ENCODE measurements at places on chromosomes 7 and 10.

GRCh38 chr10:132588301-132589013, 50.9 kb downstream of the INPP5A start:
- DNase-seq = no peak

DNA sequence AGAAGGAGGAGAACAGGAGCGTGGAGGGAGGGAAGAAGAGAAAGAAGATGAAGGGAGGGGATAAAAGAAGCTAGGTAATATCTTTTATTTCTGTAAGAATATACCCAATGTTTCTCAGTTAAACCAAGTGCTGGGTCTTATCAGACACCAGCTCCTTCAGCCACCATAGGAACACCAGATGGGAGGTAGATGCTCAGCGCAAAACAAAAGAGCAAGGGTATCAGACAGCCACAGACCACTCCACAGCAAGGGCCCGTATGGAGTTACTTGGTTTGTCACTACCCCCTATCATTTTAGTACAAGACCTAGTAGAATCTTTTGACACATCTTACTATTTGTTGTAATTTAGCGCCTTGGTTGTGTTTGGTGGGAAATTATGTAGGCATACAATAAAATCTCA, 65.9 kb upstream of the FAM133B start:
- no peak for DNase-seq

DNA sequence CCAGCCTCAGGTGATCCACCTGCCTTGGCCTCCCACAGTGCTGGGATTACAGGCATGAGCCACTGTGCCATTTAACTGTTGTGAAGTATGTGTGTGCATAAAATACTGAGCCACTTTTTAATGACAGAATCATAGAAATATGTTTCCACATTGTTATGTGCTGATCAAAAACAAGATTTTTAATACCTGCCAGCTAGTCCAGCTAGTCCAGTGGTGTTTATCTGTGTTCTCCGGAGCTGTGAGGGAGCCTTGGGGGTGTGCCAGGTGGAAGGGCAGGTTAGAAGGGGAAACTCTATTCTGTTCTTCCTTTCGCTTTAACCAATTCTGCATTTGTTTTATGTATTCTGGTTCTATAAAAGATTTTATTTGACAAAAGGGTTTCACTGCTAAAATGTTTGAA, 7.0 kb downstream of the FAM221A start:
- DNase-seq = no peak

DNA sequence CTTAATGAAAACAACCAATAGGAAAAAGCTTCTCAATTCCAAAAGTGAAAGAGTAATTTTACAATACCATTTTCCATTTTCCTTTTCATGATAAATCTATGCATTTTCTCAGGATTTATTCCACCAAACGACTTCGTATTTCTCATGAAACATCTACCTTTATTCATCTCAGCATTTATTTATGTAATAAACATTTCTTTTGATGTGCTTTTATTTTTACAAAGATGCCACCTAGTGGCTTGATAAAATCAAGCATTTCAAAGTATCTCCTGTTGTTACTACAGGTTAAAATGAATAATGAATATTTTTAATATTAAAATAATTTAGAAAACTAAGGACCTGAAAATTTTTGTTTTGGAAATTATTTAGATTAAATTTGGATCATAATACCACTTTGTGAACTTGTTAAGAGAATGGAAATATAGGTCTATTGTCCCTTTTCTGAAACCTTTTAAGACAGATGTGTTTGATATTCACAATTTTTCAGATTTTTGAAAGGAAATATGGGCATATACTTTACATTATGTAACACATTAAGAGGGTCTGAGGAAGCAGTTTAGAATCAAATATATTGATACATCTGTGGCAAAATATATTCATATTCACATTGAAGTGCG, 2.7 kb upstream of the IQUB start:
- DNase-seq = no peak

GRCh38 chr7:132882714-132883428, 199.0 kb downstream of the CHCHD3 start:
- DNase-seq = no peak

- no peak for DNase-seq
Measured at GRCh38 chr10:46026106-46026505, 4.3 kb downstream of the NCOA4 start.

GRCh38 chr10:48802611-48803071, 118.0 kb downstream of the WDFY4 start:
- no peak for DNase-seq

GRCh38 chr10:16316733-16317390, 119.9 kb upstream of the PTER start:
- no peak for DNase-seq

DNA sequence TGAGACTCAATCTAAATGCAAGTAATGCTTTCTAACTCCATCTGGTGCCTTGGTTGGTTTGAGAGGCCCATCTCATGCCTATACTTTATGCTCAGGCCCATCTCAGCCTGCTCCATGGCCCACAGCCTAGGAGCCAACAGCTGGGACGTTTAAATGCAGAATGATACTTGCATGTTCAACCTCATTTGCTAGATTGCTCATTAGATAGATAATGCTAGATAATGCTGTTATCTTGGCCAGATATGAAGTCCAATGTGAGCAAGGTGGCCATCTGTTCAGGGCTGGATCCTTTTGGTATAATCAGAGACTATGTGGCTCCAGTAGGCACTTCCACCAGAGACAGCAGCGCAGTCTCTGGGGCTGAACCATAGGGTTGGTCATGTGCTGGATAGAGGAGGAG, 321.6 kb upstream of the PHYHIPL start:
- no peak for DNase-seq

DNA sequence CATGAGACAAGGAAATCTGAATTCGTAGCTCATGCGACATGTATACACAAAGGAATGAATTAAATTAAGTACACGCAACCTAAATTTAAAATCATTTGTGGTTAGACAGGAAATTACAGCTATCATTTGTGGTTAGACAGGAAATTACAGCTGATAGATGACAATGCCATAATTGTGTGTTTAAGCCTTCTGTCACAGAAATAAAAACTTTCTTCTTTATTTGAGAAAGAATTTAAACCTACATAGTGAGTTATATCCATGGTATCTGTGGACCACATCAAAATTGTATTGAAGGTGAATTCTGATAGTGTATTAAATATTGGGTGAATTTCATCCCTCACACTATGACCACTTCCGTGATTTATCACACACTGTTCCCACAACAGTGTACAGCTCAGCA, 362.9 kb downstream of the MAGI2 start:
- DNase-seq = no peak

- no peak for DNase-seq
Measured at GRCh38 chr10:119734396-119735332, 8.8 kb downstream of the INPP5F start.

DNA sequence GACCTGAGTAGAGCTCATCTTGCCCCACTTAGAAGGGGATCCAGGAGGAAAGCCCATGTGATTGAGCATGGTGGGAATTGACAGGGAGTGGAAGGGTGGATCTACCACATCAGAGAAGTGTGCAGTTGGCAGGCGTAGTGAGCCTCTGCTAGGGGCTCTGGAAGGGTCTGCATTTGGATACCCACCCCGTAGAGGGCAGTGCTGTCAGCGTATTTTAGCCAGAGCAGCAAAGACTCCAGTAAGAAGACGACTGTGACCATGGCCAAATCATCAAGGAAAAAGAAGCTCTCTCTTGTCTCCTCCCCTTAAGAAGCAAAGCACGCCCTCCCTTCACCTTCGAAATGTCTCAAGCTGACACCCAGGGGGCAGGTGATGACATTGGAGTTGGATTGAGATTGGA, 68.8 kb upstream of the INHBA start:
- DNase-seq = no peak

GRCh38 chr7:8444468-8444769, 11.0 kb downstream of the NXPH1 start:
- no peak for DNase-seq

GRCh38 chr10:112247791-112248190, 35.4 kb upstream of the TECTB start:
- no peak for DNase-seq

DNA sequence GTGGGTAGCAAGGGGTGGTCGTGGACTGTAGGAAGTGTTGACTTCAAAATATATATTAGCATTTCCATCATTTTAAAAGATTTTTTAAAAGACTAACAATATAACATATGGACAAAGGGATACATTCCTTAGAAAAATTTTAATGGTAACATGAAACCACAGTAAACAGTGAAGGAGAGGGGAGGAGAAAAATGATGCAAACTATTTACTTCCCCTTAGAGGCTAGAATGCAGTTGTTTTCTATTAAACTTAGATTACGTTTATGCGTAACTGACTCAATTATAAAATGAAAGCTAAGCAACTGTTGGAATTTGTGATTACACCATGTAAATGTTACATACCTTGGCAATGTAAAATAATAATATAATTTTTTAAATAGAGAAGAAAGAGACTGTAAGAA, 41.3 kb downstream of the CALD1 start:
- no peak for DNase-seq

- DNase-seq = no peak
Measured at GRCh38 chr7:156318426-156318825, 322.1 kb upstream of the RNF32 start.

- no peak for DNase-seq
Measured at GRCh38 chr7:154857240-154857639, 145.7 kb downstream of the PAXIP1 start.

- DNase-seq = no peak
Measured at GRCh38 chr10:97176226-97176625, 9.5 kb downstream of the SLIT1 start.

GRCh38 chr7:134645935-134646334, 718 bp upstream of the BPGM start:
- DNase-seq = no peak

DNA sequence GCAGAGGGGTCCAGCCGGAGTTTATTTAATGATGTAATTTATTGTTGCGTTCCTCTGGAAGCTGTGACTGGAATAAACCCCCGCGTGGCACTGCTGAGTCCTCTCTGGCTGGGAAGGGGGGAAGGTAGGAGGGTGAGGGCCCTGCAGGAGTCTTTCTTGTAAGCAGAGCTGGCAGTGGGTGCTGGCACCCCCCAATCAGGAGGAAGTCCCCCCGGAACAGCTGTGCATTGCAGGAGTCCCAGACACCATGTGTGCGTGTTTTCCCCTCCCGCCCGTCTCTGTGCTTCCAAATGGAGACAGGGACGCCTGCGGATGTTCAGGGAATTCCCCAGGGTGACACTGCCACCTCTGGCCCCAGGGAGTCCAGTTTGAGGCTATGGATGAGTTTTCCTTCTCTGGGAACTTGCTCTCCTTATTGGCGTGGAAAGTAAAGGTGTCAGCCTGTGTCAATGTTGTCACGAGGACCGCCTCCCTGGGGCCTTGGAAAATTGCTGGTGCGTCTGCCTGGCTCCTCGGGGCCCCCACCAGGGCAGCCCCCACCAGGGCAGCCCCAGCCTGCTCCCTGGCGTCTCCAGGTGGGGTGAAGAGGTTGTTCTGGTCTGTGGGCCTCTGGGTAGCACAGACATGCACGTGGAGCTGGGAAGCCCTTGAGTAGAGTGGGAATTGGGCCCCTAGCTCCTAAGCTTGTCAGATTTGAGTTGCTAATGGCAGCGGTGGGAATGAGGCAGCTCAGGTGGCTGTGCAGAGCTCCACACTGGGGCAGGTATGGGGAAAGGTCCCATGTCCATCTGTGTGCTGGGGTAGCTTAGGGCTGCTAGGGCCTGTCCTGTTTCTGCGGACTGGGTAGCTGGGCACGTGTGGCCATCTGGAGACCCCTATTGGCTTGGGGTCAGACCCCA, 2.7 kb downstream of the FZD9 start:
- no peak for DNase-seq

DNA sequence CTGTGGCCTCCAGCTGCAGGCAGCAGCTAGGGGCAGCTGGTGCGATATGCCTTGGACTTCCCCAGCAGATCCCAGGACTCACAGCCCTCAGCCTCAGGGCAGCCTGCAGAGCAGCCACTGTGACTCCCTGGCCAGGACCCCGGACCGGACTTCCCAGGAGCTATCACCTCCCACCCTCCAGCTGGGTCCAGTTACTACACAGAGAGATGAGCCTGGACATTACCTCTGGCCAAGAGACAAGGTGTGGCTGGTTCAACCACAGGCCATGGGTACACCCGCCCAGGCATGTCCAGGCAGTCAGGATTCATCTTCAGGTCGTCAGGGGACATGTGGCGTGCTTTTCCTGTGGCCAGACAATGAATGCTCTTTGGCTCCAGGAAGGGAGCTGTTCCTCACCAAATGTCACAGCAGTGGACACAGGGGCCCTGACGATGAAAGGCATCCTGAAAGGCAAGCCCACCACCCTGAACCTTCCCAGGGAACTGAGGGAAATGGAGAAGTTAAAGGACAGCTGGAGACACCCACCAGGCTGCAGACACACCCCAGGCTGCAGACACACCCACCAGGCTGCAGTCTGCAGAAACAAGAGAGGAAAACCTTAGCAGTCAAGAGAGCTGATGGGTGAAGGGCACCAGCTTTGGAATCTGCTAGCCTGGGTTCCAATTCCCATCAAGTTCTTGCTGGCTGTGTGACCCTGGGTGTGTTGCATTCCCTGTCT, 25.8 kb upstream of the NANOS1 start:
- no peak for DNase-seq

DNA sequence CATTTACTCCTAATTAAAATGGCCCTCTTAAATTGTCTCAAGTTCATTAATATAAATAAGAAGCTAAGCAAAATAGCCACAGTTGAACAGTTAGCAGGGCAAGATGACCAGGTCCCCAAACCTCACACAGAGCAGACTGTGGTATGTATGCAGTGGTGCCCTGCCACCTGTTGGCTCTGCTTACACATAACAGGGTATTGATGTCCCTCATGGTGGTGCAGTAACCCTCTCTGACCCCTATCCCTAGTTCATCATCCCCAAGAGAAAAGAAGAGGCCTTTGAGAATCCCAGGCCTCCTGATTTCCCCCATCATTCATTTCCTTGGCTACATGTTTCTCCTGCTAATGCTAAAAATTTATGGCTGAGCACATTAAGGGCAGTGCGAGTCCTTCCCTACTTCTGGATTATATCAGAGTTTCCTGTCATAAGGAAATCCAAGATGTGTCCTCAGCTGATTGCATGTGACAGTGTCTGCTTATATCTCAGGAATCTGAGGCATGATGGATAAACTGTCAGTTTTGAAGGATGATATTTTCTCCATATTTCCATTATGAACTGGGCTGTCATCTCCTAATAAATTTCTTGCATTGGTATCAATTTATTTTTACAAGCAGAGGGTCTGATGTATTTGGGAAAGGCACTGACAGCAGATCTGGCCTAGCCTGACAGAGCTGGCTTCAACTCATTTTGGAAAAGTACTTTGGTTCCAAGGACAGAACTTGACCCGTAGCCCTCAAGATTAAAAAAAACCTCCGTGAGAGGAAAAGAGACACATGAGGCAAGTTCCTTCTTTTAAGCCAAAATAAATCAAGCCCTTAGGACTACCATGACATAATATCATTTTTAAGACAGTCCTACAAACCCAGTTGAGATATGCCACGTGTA, 880.6 kb downstream of the LRMDA start:
- DNase-seq = no peak

- no peak for DNase-seq
Measured at GRCh38 chr10:86813101-86813500, 56.7 kb downstream of the BMPR1A start.

- no peak for DNase-seq
Measured at GRCh38 chr10:75028748-75029147, 82.7 kb upstream of the SAMD8 start.

GRCh38 chr10:133415752-133416151, 8.7 kb downstream of the SPRN start:
- no peak for DNase-seq
